Renal pelvis (tissue), 12 donors: ENCODE measurements at places on chromosomes 5 and 9. TPM values are rescaled to one million over a fixed set of nuclear protein-coding genes. Genes with fewer than 3 reads are reported as not detected.

The TNFSF15 gene
- polyA plus RNA-seq, result 8.0 TPM

The GGTA1 gene
- 4.3 TPM for polyA plus RNA-seq

The LAMC3 gene
- polyA plus RNA-seq, result 35.6 TPM

The SOX30 gene
- 0.68 TPM for polyA plus RNA-seq

The ACTBL2 gene
- not detected for polyA plus RNA-seq

The PTPDC1 gene
- polyA plus RNA-seq, result 14.0 TPM

The SH3PXD2B gene
- polyA plus RNA-seq, result 28.7 TPM

The ARHGEF28 gene
- 72.4 TPM for polyA plus RNA-seq

The TRMO gene
- 21.7 TPM for polyA plus RNA-seq

The ARSI gene
- 3.9 TPM for polyA plus RNA-seq

The MTAP gene
- polyA plus RNA-seq, result 33.7 TPM

The FOXD4L3 gene
- polyA plus RNA-seq, result not detected

The CNTNAP3B gene
- 20.1 TPM for polyA plus RNA-seq

The SLC9A3 gene
- 46.4 TPM for polyA plus RNA-seq

The CCNJL gene
- 8.5 TPM for polyA plus RNA-seq
